RPMI8226 (cell line): ENCODE measurements at places on chromosomes 5 and 9.

- DNase-seq = no peak
These were observed 16.1 kb upstream of the FAM174A start for GRCh38 chr5:100519075-100519474.

DNA sequence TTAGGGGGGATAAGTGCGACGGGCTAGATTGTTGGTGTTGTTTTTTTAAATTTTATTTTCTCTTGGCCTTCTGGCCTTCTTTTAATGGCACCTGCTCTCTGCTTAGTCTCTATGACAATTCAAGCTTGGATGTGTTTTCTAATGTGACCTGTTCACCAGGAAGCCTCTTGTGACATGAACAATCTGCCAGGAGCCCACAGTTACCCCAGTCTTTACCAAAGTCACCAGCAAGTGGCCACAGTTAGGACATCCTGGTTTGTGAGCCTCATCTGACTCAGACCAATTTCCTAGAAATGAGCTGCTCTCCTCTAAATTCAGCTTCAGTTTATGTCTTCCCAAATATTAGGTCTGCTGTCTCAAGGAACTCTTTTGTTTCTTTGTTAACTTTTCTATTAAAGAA, 135.8 kb downstream of the TLE4 start:
- DNase-seq = no peak

DNA sequence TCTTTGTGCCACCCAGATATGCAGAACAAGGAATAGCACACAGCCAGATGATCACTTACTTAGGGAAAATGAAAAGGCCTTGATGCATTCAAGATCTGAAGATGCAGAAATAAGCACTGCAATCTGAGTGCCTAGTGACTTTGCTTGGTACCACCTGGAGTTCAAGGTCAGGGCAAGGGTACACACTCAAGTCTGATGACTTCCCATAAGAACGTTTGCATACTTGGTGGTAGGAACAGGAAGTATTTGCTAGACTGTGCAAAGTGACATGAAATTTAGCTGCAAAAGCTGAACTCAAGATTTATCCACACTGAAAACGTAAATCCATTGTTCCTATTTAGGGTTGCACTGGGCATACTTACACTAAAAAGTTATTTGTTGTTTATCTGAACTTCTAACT, 177.1 kb downstream of the PIK3R1 start:
- no peak for DNase-seq

DNA sequence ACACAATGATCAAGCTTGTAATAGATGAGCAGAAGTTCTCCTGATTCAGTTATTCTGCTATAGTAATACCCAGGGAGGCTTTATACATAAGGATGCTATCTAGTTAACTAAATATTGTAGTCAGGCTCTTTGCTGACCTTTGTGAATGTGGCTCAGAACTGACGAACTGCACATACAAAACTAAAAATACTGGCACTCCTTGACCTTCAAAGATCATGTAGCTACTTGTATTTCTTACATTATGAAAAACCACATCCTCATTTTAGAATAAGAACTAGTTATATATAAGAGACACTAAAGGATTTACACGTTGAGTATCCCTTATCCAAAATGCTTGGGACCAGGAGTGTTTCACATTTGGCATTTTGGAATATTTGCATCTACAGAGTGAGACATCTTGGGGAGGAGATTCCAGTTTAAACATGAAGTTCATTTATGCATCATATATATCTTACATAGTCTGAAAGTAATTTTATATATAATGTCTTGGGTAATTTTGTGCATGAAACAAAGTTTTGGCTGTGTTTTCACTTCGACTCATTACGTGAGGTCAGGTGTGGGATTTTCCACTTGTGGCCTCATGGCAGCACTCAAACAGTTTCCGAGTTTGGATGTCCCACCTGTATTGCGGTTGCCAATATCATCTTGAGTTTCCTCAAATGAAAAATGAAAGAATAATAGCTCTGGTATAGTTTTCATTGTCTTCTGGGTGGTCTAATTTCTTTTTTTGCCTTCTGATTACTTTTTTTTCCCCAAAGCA, 58.4 kb upstream of the FBXL7 start:
- DNase-seq = no peak

GRCh38 chr5:102855681-102856388, 100.7 kb downstream of the PAM start:
- no peak for DNase-seq
